Skin of body (tissue), 3 donors: ENCODE measurements at places on chromosomes 5 and 9.

GRCh38 chr9:87607859-87608258, 110.2 kb downstream of the DAPK1 start:
- no peak for DNase-seq

DNA sequence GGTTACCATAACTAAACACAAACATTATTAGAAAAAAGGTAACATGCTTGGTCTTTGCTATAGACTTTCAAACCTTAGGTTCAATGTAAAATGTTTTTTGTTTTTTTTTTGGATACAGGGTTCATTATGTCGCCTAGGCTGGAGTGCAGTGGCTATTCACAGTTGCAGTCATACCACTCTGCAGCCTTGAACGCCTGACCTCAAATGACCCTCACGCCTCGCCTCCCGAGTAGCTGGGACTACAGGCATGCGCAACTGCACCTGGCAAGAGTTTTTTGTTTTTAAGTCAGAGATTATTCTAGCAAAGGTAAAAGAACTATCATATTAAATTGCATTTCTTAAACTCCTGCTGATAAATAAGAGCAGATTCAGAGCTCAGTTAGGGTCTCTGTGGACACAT, 55.1 kb upstream of the NR5A1 start:
- DNase-seq: no peak

- no peak for DNase-seq
Measured at GRCh38 chr9:71765693-71766092, 2.6 kb downstream of the CEMIP2 start.

GRCh38 chr5:89083791-89084190, 200.8 kb upstream of the MEF2C start:
- DNase-seq: no peak

GRCh38 chr5:153352685-153353219, 137.7 kb upstream of the GRIA1 start:
- no peak for DNase-seq
